Activated CD4-positive, alpha-beta T cell treated with anti-CD3 and anti-CD28 coated beads for 48 hours (primary cell): ENCODE measurements at places on chromosomes 7 and 10.

GRCh38 chr7:23276376-23276775 is 22.8 kb upstream of the MALSU1 start:
- no peak for DNase-seq

DNA sequence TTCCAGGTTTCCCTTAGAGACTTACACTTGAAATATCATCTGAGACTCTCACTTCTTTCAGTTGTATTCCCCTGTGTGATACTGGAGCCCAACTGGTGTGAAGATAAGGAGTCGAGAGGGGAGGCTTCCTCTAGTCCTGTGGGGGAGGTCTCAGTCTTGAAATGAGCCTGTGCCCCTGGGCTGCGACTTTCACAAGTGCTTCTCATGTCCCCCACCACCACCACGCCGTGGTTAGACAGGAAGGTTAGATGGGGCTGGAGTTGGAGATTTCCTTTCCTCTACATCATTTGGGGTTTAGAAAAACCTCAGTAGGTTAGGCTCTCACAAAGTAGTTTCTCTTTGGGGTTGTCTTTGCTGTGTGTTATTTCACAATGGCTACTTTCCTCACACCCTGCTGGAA is 25.6 kb upstream of the MKX start:
- DNase-seq = peak; percentile 38

DNA sequence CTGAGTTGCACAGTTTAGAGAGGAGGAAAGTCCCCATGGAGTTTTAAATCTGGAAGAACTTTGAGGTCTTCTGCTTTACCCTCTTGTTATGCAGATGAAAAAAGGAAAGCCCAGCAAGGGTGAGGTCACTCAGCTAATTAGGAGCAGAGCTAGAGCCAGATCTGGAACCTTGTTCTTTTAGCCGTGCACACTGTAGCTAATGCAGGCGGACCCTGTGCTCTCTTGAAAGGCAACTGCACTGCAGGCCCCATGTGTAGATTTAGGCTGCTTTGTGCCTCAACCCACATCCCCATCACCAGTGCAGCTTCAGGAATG is 63.4 kb downstream of the SYPL1 start:
- no peak for DNase-seq

- no peak for DNase-seq
Measured at GRCh38 chr7:18590241-18590640, 94.7 kb downstream of the HDAC9 start.

- DNase-seq = no peak
Measured at GRCh38 chr7:44538093-44538797, 2.9 kb downstream of the NPC1L1 start.

- no peak for DNase-seq
Measured at GRCh38 chr7:47379629-47380324, 202.1 kb downstream of the TNS3 start.

DNA sequence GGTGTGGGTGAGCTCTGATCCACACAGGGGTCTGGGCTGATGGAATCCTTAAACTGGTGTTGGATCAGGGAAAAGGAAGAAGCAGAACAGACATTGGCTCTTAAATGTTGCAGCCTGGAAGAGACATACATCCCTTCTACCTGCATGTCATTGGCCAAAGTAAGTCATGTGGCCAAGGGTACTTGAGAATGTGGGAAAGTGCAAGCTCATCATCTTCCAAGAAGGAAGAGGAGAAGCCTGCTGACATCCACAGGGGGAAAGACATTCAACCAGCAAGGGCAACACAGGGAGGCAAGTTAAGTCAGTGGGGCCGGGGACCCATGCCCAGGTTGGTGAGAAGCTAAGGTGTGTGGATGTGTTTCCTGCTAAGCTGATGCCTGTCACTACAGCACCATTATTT is 272.8 kb upstream of the MKI67 start:
- DNase-seq = no peak

DNA sequence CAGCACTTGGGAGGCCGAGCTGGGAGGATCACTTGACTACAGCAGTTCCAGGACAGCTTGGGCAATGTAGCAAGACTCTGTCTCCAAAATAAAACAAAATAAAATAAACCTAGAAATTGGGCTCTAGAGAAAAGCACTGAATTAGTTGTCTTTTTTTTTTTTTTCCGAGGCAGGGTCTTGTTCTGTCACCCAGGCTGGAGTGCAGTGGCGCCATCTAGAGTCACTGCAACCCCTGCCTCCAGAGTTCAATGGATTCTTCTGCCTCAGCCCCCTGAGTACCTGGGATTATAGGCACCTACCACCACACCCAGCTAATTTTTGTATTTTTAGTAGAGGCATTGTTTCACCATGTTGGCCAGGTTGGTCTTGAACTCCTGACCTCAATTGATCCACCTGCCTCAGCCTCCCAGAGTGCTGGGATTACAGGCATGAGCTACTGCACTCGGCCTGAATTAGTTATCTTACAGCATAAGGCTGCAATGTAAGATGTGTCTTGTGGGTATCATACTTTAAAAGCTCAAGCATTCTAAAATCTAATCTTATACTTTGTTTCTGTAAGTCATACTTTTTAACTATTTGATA is 12.8 kb downstream of the MEIG1 start:
- DNase-seq = peak; percentile 56

DNA sequence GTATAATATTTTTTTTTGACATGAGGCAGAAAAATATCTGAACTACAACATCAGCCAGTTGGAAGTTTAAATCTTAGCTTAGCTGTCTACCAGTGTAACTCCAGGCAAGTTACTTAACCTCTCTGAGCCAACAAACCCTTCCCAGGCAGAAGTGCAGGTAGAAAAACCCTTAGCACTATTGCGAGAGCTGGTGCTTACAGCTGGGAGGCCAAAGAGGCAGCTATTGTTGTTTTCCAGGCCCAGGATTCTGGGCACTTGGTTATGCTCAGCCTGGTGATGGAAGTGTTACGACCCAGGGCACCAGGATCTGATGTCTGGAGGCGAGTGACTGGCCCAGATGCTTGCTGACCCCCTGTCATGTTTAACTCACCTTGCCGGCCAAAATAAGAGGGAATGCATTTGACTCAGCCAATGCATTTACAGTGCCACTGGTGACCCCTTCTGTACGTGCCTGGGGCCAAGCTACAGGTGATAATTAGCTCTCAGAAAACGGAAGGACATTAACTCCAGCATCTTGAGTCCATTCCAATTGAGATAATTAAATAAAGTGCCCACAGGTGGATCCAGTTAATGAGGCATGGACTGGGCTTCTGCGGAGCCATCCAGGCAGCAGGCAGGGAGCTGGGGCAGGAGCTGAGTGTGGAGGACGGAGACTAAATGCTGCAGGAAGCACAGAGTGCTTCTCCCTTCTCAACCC is 126.5 kb upstream of the HABP2 start:
- DNase-seq = no peak

DNA sequence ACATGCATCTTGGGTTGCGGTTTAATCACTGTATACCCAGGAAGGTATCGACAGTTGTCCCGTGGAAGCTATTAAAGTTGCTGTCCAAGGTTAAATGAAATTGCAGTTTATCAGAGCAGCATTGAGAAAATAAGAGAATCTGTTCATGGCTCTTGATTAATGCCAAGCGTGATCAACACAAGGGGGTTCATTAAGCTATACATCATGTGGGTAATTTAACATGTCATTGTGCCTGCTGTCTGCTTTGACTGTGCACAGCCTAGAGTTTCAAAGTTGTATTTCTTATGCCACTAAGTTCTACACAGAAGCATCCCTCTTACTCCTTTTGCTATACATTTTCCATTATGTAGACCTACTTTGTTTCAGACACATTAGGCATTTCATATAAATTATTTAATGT is 74.8 kb upstream of the SP8 start:
- no peak for DNase-seq

DNA sequence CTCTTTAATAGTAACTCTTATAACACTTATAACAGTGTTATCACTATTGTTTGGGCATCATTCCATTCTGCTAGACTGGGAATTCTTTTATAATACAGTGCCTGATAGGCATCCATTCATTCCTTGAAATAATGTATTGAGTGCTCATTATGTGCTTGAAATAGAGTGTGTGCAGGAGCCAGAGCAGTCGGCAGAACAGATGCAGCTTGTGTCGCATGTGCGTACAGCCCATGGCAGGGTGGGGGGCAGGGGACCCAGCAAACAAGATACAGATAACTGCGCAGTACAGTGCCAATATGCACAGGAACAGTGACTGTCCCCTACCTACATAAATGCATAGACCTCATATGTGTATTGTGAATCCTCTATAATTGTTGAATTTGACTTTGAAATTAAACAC is 99.3 kb downstream of the KAT6B start:
- no peak for DNase-seq

GRCh38 chr10:81146436-81146835 is 608.7 kb downstream of the SH2D4B start:
- DNase-seq = no peak

DNA sequence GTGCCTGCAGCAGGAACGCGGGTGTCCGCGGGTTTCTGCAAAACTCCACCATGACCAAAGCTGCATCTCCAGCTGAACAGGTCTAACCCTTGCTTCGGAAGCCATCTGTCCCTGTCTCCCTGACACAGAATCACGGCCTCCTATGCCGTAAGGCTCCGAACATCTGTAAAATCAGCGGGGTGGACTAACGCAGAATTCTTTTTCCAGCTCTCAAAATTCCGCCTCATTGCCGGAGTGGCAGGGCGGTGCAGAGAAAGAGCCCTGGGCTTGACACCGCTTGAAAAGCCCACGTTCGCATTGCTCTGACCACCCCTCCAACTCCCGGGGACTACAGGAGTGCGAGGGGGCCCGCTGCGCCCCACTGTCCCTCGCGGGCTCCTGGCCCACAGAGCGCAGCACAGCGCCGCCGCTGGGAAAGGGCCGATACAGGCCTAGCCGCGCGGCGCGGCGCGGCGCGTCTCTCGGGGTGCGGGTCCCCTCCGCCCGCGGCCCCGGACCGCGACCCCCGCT is 409 bp downstream of the DNMBP start:
- no peak for DNase-seq

- no peak for DNase-seq
Measured at GRCh38 chr7:36871863-36872262, 147.6 kb upstream of the AOAH start.

GRCh38 chr7:46123-46829 is 146.1 kb upstream of the FAM20C start:
- DNase-seq = no peak

GRCh38 chr7:82605247-82605864 is 161.8 kb upstream of the CACNA2D1 start:
- peak; percentile 5 for DNase-seq

- DNase-seq = no peak
Measured at GRCh38 chr7:16984375-16984774, 102.6 kb upstream of the AGR3 start.
